Stomach (tissue), 19 donors: ENCODE measurements at places on chromosomes 6 and 20. TPM values are rescaled to one million over a fixed set of nuclear protein-coding genes. Genes with fewer than 3 reads are reported as not detected.

DEF6 gene
- 14.6 TPM for total RNA-seq

PRR18 gene
- not detected for total RNA-seq

LTA gene
- total RNA-seq = not detected

HSPA1A gene
- 68.8 TPM for total RNA-seq

- peaks cover 18% of the 10 kb centered on the region for H3K36me3 ChIP-seq
- no peaks in the 10 kb centered on the region for H3K27me3 ChIP-seq
- peak; percentile 11 for DNase-seq
- peaks cover 7% of the 10 kb centered on the region for H3K4me1 ChIP-seq
- H3K4me3 ChIP-seq = peak overlapping the region; percentile 72
- H3K27ac ChIP-seq = peak overlapping the region; percentile 84
Observed at GRCh38 chr6:5004373-5005037, 668 bp upstream of the RPP40 start.

DNA sequence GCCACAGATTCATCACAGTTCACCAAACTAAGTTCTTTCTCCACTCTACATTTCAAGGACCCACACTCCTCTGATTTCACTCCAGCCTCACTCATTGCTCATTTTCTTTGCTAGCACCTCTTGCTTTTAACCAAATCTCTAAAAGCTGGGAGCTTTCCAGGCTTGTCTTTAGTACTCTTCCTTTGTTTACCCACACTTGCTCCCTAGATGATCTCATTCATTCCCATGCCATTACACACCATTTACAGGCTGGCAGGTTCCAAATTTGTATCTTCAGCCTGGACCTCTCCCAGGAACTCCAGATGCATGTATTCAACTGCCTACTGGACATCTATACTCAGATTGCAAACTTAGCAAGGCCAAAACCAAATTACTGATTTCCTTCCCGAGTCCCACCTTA lies 5.3 kb upstream of the GUCA1B start:
- H3K36me3 ChIP-seq = peaks cover 27% of the 10 kb centered on the region
- no peak overlapping the region for H3K4me3 ChIP-seq
- H3K27ac ChIP-seq = peak overlapping the region; percentile 61
- no peaks in the 10 kb centered on the region for H3K27me3 ChIP-seq

DNA sequence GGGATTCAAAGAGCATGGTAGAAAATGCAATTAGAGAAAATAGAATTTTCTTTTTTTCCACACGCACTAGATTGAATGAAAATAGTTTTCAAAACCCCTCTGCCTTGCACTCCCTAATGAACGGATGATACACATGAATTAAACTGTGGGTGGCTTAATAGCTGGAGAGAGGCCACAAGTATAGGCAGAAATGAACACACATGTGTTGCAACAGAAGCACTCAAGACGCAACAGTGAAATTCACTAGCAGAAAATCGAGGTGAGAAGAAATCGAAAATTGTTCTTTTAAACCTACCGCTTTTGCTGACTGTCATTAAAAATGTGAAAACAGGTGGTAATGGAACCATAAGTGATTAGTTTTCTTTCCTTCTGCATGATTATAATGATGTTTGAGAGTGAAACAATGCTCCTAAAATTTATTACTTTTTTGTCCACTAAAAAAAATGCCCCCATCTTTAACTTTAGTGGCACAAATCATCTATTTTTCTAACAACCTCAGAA lies 80.1 kb upstream of the SHLD1 start:
- H3K36me3 ChIP-seq = no peaks in the 10 kb centered on the region
- H3K4me3 ChIP-seq = no peak overlapping the region

GRCh38 chr20:43034981-43035724 lies 154.6 kb downstream of the PTPRT start:
- no peaks in the 10 kb centered on the region for H3K4me1 ChIP-seq
- H3K27ac ChIP-seq = no peak overlapping the region
- H3K4me3 ChIP-seq = no peak overlapping the region
- DNase-seq = no peak

- peak overlapping the region; percentile 78 for H3K4me3 ChIP-seq
- H3K27ac ChIP-seq = peak overlapping the region; percentile 100
- H3K4me1 ChIP-seq = peaks cover 82% of the 10 kb centered on the region
- peak; percentile 67 for DNase-seq
- H3K27me3 ChIP-seq = no peaks in the 10 kb centered on the region
Observed at GRCh38 chr20:31718952-31719643, 3.6 kb downstream of the BCL2L1 start.

GRCh38 chr20:3454831-3455230 lies 16.0 kb upstream of the ATRN start:
- H3K36me3 ChIP-seq = no peaks in the 10 kb centered on the region
- H3K4me3 ChIP-seq = no peak overlapping the region
- H3K27ac ChIP-seq = no peak overlapping the region
- no peak for DNase-seq
- no peaks in the 10 kb centered on the region for H3K27me3 ChIP-seq
- H3K4me1 ChIP-seq = no peaks in the 10 kb centered on the region

- H3K36me3 ChIP-seq = peaks cover 30% of the 10 kb centered on the region
- no peak overlapping the region for H3K4me3 ChIP-seq
- peaks cover 14% of the 10 kb centered on the region for H3K4me1 ChIP-seq
- H3K27me3 ChIP-seq = no peaks in the 10 kb centered on the region
Observed at GRCh38 chr20:51713213-51713598, 55.0 kb downstream of the ATP9A start.

- H3K27ac ChIP-seq = no peak overlapping the region
- no peaks in the 10 kb centered on the region for H3K36me3 ChIP-seq
- DNase-seq = no peak
- peaks cover 51% of the 10 kb centered on the region for H3K27me3 ChIP-seq
- no peaks in the 10 kb centered on the region for H3K4me1 ChIP-seq
- H3K4me3 ChIP-seq = no peak overlapping the region
Observed at GRCh38 chr20:62631336-62632308, 10.7 kb upstream of the SLCO4A1 start.

DNA sequence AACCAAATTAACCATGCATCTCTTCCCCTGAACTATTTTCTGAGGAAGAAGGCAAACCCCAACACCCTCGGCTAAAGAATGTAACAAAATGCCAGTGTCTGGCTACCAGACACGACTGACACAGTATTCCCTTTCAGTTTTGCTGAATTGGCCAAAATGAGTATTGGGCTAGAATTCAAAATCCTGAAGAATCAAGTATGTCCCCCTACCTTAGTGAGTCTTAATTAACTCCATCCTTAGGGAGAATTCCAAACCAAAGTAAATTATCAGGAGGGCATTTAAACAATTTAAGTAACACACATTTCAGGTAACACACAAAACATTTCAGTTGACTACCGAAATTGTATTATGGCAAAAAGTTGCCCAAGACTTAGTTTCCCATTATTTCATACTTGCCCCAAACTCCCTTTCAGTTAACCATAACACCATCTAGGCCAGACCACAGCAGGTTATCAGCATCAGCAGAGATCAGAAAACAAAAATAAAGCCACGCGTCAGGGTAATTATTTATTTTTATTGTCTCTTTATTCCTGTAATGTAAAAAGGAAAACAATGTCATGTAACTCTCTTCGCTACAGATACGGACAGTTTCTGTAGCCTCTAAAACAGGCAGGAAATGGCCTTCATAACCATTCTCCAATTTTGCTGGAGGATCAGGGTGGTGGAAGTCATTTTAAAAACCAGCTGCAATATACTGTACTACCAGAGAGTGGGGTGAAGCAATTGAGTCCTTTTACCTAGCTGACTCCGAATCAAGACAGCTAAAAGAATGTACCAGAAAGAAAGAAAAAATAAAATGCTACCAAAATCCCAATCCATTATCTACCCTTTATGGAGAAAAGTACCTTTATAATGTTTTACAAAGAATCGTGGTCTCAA lies 1.9 kb downstream of the SNX5 start:
- peaks cover 79% of the 10 kb centered on the region for H3K4me1 ChIP-seq
- H3K36me3 ChIP-seq = no peaks in the 10 kb centered on the region
- peak overlapping the region; percentile 98 for H3K27ac ChIP-seq
- DNase-seq = no peak

GRCh38 chr6:14786008-14786407 lies 459.9 kb upstream of the JARID2 start:
- no peak overlapping the region for H3K4me3 ChIP-seq
- no peaks in the 10 kb centered on the region for H3K27me3 ChIP-seq
- H3K27ac ChIP-seq = no peak overlapping the region
- DNase-seq = no peak
- no peaks in the 10 kb centered on the region for H3K36me3 ChIP-seq

- peak overlapping the region; percentile 79 for H3K27ac ChIP-seq
- no peaks in the 10 kb centered on the region for H3K36me3 ChIP-seq
- peak; percentile 81 for DNase-seq
- H3K4me1 ChIP-seq = peaks cover 92% of the 10 kb centered on the region
- H3K27me3 ChIP-seq = no peaks in the 10 kb centered on the region
Observed at GRCh38 chr20:25039697-25040437, 18.1 kb downstream of the ACSS1 start.

DNA sequence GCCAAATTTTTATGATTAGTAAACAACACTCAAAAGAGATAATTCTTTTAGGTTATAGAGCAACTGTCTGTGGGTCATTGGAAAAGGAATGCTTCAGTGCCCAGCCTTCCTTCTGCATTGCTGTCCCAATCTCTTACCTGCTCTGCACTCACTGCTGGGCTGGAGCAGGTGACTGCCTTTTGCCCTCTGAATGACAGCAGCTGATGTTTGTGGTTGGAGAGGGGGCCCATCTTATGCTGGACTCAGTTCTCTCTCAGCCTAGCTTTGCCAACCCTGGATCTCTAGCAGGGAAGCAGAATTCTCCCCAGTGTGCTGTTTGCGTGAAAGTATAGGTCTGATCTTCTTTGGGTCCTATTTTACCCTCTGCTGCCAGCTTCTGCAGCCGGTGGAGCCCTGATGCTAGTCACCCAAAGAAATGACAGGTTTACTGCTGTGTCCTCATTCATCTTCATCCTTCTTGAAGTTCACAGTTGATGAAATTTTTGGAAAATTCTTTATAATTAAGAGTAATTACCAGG lies 193.5 kb downstream of the ARID1B start:
- no peak for DNase-seq
- H3K27ac ChIP-seq = no peak overlapping the region
- no peak overlapping the region for H3K4me3 ChIP-seq

GRCh38 chr20:63553933-63554290 lies at the start of gene FNDC11:
TSS of gene FNDC11 (plus strand) at chr20:63554159. CDS start at chr20:63555664, 1,505 bp downstream.
- H3K4me3 ChIP-seq = peak within 1 kb of the TSS; percentile 61
- peaks cover 16% of the 10 kb centered on the region for H3K36me3 ChIP-seq
- peaks cover 23% of the 10 kb centered on the region for H3K4me1 ChIP-seq
- H3K27me3 ChIP-seq = peaks cover 53% of the 10 kb centered on the region

GRCh38 chr20:44388466-44389023 lies 33.0 kb downstream of the HNF4A start:
- no peak overlapping the region for H3K27ac ChIP-seq
- no peak overlapping the region for H3K4me3 ChIP-seq
- no peaks in the 10 kb centered on the region for H3K36me3 ChIP-seq
- no peaks in the 10 kb centered on the region for H3K27me3 ChIP-seq
- peak; percentile 59 for DNase-seq

GRCh38 chr6:129671442-129672340 lies 38.3 kb downstream of the ARHGAP18 start:
- H3K4me3 ChIP-seq = no peak overlapping the region
- DNase-seq = peak; percentile 49
- no peaks in the 10 kb centered on the region for H3K27me3 ChIP-seq
- no peaks in the 10 kb centered on the region for H3K36me3 ChIP-seq
